ENCODE measurements at places on chromosomes 2 and 18.

- DNase-seq = no peak
Observed at GRCh38 chr2:117858336-117858735, 43.8 kb downstream of the DDX18 start.

GRCh38 chr2:120538691-120539423 is 192.9 kb downstream of the INHBB start:
- DNase-seq = no peak

- no peak for DNase-seq
Observed at GRCh38 chr2:233817995-233818638, 36.2 kb downstream of the HJURP start.

GRCh38 chr2:50712569-50712968 is 319.4 kb downstream of the NRXN1 start:
- DNase-seq = no peak

GRCh38 chr2:192194866-192195547 is at the start of gene TMEFF2:
TMEFF2 (minus strand) TSS chr2:192194933; CDS start chr2:192194524, 409 bp downstream.
- DNase-seq = peak; percentile 2

GRCh38 chr2:204027091-204027490 is 90.5 kb downstream of the ICOS start:
- peak; percentile 70 for DNase-seq

GRCh38 chr2:162490052-162490717 is 146.3 kb downstream of the GCA start:
- no peak for DNase-seq

- no peak for DNase-seq
Observed at GRCh38 chr2:38013158-38013752, 62.7 kb downstream of the CYP1B1 start.

DNA sequence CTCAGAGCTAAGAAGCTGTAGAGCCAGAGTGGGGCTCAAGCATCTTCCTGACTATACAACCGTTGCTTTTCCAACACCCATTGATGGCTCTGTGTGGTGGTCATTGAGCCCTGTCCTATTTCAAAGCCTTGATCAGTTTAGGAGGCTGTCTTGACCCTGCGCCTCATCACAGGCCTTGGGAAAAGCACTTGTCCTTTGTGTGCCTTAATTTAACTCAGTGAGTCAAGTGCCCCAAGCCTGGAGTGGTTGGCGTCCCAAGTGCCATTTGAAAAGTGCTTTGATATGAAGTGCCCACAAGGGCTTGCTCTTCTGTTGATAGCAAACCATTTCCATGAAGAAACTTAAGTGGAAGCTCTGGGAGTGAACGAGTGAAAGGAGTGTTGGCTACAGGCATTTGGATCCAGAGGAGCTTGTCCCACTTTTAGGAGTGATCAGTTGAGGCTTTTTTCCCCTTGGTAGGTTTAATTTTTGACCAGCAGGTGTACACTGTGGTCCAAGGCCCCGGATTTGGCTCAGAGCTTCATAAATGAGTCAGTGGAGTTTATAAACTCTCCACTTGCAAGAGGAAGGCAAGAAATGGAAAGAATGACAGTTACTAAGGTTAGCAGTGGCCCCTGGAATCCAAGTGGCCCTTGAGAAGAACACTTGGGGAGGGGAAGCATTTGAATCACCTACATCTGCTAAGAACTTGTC is 50.3 kb downstream of the ACTR2 start:
- no peak for DNase-seq

DNA sequence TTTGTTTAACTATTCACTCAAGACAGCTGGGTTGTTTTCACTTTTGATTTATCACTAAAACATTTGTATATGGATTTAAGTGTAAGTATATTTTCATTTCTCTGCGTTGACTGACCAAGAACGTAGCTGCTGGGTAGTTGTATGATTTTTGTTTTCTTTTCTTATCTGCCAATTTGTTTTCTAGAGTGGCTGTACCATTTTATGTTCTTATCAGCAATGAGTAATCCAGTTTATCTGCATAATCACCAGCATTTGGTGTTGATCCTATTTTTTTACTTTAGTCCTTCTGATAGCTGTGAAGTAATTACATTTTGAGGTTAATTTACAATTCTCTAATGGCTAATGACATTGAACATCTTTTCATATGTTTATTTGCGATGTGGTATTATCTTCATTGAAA is 1178.4 kb upstream of the TMEFF2 start:
- no peak for DNase-seq

DNA sequence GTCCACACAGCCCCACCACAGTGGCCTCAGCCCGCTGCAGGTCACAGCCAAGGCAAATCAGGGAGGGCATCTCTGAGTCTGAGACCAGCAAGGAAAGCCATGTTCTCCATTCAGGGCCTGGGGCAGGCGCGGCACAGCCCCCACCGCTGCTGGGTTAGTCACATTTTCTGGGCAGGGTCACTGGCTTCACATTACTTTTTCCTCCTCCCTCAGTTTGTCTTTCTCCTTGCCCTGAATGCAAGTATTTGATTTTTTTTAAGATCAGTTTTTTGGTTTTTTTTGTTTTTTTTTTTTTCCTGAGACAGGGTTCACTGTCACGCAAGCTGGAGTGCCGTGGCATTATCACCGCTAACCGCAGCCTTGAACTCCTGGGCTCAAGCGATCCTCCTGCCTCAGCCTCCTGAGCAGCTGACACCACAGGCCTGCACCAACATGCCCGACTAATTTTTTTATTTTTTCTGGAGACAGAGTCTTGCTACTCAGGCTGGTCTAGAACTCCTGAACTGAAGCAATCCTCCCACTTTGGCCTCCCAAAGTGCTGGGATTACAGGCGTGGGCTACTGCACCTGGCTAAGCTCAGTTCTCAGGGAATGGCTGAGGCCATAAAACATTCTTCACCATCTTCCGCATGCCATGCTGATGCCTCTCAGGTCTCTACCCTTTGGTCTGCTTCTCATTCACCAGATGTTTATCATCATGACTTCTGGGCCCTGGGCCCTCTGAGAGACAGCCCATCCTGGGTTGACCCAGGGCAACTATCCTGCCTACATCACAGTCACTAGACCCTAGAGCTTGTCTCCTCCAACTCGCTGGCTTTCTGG is 628 bp upstream of the CAPG start:
- DNase-seq = no peak
